ENCODE measurements at places on chromosomes 5 and 9.

DNA sequence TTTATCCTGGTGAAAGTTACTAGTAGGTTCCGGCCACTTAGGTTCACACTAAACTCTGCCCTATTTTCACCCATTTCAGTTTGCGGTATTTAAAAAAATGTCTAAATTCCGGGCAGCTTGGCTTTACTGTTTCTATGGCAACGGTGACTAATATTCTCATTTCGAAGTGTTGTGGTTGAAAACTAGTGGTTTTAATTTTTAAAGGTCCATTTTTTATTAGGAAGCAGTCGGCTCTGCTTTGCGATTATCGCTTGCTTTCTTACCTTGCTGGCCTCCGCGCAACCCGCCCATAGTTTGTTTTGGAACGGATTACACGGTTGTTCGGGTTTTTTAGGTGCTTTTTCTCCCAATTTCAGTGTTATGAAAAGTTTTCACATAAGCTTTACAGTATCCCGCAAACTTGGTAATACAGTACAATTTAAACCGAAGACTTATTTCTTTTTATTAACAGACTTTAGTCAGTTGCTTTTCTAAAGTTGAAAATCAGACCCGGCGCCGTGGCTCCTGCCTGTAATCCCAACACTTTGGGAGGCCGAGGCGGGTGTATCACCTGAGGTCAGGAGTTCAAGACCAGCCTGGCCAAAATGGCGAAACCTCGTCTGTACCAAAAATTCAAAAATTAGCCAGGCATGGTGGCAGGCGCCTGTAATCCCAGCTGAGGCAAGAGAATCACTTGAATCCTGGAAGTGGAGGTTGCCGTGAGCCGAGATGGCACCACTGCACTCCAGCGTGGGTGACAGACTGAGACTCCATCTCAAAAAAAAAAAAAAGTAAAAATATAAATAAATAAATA lies 1.6 kb downstream of the KDM4C start:
- DNase-seq = peak; percentile 64

DNA sequence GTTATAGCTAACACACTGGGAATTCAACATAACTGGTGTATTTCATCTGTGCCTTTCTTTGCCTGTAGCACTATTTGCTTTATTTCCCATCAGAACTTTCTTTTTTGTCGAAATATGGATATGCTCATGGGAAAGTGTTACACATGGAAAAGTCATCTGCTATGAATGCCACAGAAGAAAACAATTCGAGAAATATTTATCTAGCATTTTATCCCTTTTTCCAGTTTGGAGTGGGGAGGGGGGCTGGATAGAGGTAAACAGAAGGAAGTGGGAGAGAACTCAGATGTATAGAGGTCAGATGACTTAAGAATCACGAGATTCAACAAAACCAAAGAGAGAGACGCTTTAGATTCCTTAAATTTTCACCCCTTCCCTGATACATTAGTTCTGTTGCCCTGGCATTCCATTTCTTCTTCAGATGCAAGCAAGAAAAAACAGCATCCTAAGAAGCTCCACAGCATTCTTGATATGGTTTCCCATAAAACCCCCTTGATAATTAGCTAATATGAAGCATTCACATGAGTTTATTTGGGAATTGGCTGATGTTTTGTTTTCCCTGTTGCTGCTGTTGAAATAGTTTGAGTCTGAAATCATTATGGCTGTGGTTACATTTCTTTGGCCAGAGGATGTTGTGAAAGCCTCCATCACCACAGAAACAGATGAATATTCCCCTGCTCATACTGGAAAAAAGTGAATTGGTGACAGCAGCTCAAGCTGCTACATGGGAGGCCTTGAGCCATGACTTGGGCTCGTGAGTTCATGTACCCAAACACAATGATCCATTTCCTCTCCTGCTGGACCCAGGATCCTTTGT lies 335.8 kb upstream of the DAB2 start:
- no peak for DNase-seq

DNA sequence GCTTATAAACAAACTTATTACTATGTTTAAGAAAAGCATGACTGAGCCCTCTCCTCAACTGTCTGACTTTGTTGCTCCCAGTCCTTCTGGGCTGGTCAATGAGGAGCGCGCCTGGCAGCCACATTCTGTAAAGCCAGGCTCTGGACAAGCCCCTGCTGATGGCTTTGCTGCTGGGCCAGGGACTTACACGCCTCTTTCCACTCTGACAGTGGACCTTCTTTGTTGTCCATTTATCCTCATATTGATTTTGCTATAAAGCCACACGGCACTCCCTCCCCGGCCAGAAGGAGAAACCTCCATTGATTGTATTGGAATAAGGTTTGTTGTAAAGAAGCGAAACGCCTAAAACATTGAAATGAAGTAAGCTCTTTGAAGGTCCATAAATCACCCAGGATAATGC lies 50.6 kb downstream of the C5orf15 start:
- no peak for DNase-seq

DNA sequence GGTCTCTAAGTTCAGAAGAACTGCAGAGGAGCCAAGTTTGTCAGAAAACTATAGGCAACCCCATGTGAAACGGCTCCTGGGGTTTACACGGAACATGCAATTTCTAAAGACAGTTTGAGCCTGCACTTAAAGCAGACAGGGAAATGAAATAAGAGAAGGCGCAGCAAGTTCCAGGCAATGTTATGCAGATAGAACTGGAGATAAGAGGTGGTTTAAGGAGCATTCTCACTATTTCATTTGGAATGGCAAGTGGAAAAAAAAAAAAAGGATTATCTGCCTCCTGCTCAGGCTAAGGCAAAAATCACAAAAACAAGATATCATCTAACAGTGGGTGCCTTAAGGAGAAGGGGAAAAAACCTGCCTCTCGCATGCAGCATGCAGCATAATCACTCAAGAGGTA lies 2252.4 kb downstream of the MAT2B start:
- no peak for DNase-seq

DNA sequence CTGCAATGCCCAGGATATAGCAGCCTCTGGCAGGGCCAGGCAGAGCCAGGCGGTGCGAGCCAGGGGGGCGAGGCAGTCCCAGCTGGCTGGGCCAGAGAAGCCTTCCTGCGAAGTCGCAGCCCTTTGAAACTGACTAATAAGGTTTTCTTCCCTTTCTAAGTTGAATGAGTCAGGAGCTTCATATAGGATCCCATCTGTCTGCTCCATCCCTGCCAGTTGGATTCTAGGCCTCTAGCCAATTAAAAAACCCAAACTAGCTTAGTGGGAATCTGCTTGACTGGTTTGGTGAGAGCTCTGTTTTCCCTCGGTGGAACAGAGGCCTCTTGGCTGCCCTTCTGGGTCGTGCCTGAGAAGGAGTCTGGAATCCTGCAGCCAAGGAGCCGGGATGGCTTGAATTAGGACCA lies 70.1 kb upstream of the RAPGEF1 start:
- no peak for DNase-seq

DNA sequence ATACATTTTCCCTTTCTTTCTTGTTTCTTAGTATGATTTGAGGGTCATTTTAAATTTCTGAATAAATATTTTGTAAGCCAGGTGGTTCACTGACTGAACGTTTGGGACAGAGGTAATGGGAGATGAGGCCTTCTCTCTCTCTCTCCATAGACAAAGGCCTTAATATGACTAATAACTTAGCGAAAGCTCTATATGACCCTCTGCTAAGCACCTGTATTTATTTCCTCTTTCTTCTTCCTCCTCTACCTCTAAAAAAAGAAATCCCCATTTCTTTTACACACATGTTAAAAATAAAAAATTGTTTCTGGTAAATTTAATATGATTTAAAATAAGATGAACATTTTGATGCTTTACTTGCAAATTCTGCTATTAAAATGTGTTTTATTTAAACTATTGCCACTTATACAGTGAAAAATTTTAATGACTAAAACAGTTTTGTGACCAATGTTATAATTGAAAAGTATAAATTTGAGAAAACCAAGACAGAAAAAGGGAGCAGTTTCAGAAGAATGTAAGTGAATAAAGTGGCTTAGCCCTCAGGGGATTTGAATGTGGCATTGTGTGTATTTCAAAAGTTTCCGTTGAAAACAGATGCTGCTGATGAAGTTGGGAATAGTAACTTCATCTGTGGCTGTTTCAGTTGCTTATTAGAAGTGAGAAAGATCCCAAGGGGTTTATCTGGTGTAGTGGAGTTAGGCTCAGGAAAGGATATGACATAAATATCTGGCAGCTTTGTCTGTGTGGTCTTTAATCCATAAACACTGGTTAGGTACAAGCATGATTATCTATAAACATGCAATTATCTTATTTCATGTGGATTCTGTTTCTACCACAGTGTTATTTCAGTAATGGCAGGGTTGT lies 128.6 kb upstream of the GRHPR start:
- peak; percentile 14 for DNase-seq

DNA sequence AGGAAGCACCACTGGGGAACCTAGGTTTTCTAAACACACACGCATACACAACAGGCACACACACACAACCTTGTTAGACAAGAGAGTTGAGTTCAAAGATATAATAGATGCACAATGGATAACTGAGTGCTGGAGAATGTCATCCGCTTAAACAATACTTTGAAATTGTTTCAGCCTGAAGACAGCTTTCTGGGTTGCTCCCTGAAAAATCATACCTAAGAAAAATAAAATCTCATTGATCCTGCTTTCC lies 126.1 kb downstream of the TMEM161B start:
- no peak for DNase-seq

DNA sequence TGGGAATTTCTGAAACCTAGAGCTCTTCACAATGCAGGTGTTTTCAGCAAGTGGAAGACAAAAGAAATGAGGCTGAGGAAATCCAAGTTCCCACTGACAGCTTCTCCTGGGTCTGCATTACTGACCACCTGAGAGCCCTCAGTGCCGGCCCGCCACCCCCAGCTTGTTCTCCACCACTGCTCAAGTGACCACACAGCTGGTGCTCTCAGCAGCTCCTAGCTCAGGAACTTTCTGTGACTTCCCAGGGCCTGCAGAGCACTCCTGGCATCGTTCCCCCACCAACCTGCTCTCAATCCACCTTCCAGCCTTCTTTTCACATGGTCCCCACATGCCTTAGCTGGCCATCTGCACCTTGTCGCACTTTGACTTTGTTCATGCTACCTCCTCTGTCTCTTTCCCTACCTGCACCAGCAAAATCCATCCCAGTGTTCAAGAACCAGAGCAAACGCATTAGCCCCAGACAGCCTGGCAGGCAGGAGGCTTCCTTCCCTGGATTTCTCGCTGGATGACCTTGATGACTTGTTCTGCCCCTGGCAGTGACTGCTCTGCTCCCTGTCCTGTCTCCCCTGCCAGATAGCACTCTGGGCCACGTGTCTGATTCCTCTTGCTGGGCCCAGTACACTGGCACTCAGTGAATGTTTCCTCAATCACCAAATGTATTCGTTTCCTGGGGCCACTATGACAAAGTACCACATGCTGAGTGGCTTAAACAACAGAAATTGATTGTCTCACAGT lies 35.1 kb upstream of the NANS start:
- no peak for DNase-seq

DNA sequence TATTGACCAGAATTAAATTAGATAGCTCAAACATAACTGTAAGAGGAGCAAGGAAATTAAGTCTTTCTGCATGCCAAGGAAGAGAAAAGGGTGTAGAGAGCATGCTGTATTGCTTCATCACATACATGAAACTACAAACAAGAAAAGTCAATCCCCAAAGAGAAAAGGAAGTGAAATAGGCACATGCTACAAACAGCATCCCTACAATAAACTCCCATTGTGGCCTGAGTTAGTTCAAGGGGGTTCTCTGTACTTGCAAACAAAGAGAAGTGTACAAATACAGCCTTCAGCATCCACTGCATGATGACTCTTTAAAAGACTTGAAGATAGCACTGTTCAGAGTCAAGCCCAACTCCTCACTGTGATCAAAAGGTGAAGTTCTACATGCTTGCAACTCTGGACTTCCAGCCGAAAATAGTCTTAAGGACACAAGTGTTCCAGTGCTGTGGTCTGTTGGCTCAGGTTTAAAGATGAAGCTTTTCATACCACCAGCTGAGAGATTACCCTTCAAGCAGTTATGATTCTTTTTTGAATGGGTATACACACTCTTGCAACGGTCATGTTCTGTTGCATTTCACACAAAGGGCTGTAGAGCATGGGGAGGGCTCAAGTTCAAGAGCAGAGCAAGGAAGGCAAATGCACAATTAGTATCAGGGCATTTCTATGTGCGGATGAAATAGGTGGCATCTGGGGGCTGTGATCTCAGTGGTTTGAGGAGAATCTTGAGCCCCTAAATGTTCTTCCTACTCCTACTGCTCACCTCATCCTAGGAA lies 534.5 kb downstream of the EBF1 start:
- no peak for DNase-seq

- DNase-seq = no peak
Observed at GRCh38 chr9:81074221-81074620, 615.1 kb downstream of the TLE1 start.

DNA sequence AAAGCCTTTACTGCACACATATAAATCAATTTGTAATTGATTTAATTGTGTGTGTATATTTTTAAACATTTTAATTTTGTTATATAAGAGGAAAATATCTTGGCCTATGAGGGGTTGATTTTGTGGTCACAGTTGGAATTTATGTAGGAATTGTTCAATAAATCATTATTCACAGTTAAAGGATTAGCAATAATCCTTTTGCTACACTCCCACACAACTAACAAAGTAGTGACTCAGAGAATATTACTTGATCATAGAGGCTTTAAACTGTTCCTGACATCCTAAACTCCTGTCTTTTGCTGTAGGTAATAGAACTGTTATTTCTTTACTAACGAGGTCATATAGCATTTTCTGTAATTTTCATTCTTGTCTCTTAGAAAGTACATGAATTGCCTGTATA lies 95.5 kb downstream of the ZCCHC7 start:
- DNase-seq = no peak

DNA sequence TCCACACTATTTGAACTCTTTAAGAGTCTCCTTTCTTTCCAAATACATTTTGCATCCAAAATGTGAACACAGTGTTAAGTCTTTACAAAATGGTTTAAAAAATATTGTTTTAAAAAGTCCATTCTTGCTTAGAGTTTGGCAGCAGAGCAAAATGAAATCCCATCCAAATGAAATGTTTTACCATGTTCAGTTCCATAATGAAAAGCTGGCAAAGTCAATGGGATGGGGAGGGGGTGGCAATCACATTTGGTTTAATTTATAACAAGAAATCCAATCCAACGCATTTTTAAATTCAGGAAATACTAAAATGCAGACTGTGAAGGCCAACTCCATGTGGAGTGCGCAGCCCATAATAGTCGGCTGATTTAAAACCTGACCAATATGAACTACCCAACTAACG lies 39.4 kb downstream of the MRPL36 start:
- no peak for DNase-seq

DNA sequence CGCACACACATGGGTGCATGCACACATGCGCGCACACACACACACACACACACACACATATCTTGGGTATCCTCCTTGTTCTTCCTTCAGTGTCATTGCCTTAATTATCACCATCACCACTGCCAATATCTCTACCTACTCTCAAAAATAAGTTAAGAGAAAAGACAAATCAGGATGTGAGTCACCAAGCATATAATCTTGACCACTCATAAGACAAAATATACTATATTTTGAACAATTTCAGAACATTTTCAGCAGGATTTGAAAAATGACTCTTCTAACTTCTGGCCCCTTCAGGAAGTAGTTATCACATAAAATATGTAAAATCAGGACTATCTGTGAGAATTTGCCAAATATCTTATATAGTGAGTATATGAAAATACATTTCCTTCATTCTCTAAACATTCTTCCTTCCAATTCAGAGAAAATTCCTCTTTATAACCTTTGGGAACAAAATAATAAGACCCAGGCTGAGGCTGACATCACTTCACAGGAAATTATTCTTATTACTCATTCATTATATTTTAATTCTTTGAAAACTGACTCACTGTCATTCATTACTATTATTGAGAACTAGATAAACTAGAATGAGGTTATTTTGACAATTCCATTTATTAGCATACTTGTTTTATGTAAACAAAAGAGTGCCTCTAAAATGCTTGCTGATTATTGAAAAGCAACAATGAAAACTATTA lies 772.0 kb upstream of the ACO1 start:
- no peak for DNase-seq

GRCh38 chr5:139982157-139982974 lies 60.7 kb downstream of the NRG2 start:
- DNase-seq = peak; percentile 18

Data from erythroblast (primary cell).